Breast epithelium (tissue), 4 donors: ENCODE measurements at places on chromosomes 7 and 10. TPM values are rescaled to one million over a fixed set of nuclear protein-coding genes. Genes with fewer than 3 reads are reported as not detected.

GRCh38 chr10:110893559-110894179 lies 21.9 kb downstream of the PDCD4 start:
- no peak for DNase-seq

GRCh38 chr10:80421050-80421706 lies 12.8 kb downstream of the PRXL2A start:
- DNase-seq = no peak

DNA sequence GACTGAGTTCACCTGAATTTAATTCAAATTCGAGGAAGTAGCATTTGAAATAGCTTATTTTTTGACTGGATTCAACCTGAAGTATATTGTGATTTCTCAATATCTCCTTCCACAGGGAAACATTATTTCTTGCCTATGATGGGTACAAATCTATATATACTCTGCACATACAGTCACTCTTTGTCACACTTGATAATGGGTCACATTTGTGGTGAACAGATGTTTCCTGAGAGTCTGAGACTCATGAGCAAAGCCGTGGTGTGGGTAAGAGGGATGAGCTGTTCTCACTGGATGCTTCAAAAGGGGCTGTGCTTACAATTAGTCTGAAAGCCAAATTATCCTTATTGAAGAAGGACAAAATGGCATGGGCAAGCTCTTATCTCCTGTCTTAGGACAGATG lies 18.0 kb upstream of the TBXAS1 start:
- no peak for DNase-seq

- DNase-seq = no peak
These were observed 230.2 kb downstream of the AHR start for GRCh38 chr7:17528636-17529035.

DNA sequence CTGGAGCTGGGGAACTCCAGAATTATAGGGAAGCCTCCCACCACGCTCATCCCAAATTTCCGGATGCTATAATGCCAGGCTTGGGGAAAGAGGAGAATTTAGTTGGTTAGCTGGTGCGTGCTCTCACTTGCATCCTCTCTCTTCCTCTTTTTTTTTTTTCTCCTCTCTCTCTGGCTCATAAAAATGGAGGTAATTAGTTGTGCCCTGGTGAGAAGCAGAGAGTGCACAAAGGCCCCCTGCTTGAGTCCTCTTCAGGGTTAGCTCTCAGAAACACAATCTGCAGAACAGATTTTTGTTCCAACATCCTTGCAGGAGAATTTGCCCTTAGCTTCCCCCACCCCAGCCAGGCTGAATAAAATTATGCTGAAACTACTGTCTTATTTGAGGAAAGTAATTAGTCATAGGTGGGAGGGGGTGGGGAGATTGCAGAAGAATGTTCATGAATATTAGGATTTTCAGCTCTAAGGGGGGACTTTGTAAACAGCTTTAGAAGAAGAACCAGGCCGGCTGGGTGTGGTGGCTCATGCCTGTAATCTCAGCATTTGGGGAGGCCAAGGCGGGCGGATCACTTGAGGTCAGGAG lies 7.6 kb downstream of the SERPINE1 start:
- no peak for DNase-seq

DNA sequence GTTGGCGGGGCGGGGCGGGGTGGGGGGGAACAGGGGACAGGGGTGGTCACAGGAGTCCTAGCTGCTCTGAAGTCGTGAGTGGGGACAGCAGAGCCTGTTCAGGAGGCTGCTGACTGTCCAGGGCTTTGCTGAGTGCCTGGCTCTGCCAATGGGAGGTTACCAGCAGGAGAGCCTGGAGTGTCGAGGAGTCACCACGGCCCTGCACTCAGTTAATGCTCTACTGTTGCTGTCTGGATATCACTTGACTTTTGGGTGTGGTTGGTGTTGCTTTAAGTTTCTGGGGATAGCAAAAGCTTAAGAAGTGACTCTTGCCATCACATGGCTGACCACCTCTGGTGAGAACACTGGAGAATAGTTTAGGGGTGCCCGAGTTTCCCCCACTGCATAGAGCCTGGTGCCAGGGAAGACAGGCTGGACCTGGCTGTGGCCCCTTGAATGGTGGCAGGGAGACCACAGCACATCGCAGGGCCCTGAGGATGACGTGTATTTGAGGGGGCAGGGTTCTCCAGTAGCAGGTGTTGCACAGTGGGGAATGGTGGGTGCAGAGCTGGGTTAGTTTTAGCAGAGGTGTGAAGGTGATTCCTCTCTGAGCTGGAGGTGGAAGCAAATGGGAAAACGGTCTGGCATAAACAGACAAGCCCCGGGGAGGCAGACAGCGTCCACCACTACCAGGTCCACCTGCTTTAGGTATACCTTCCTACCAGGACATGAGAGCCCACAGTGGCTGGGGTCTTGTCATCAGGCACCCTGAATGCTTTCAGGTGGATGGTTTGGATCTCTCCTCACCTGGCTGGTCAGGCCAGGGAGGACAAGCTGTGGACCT lies 54.2 kb upstream of the CAMK2B start:
- peak; percentile 12 for DNase-seq

The LIPK gene
- total RNA-seq = not detected

The HECW1 gene
- 1.9 TPM for total RNA-seq

The SLIT1 gene
- 0.16 TPM for total RNA-seq
